ENCODE measurements at places on chromosomes 5 and 9.

DNA sequence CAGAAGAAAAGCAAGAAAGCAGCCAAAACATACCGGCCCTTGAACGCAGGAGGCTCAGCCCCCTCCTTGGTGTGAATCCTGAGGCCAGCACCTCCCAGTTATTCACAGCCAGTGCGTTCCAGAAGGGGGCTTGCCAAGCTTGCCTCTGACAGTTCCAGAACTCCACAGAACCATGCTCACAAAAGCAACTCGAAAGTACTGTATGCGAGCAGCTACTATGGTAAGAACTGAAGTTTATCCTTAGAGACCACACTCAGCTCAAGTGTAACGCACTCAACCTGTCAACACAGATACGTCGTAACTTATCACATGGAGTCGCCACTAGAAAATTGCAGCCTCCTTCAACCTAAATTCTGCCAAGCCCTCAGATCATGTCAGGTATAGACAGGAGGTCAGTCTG is 1.4 kb downstream of the UBAC1 start:
- DNase-seq, result no peak
- H3K4me3 ChIP-seq, result peak overlapping the region; percentile 90
- peak overlapping the region; percentile 72 for H3K27ac ChIP-seq

- H3K4me1 ChIP-seq, result peaks cover 3% of the 10 kb centered on the region
- no peak overlapping the region for H3K4me3 ChIP-seq
- H3K36me3 ChIP-seq, result no peaks in the 10 kb centered on the region
Observed at GRCh38 chr5:169653091-169653490, 16.0 kb downstream of the DOCK2 start.

- no peak for DNase-seq
- peaks cover 41% of the 10 kb centered on the region for H3K4me1 ChIP-seq
- H3K27ac ChIP-seq, result peak overlapping the region; percentile 36
- peaks cover 12% of the 10 kb centered on the region for H3K27me3 ChIP-seq
Observed at GRCh38 chr9:88995200-88995577, 3.9 kb downstream of the S1PR3 start.

DNA sequence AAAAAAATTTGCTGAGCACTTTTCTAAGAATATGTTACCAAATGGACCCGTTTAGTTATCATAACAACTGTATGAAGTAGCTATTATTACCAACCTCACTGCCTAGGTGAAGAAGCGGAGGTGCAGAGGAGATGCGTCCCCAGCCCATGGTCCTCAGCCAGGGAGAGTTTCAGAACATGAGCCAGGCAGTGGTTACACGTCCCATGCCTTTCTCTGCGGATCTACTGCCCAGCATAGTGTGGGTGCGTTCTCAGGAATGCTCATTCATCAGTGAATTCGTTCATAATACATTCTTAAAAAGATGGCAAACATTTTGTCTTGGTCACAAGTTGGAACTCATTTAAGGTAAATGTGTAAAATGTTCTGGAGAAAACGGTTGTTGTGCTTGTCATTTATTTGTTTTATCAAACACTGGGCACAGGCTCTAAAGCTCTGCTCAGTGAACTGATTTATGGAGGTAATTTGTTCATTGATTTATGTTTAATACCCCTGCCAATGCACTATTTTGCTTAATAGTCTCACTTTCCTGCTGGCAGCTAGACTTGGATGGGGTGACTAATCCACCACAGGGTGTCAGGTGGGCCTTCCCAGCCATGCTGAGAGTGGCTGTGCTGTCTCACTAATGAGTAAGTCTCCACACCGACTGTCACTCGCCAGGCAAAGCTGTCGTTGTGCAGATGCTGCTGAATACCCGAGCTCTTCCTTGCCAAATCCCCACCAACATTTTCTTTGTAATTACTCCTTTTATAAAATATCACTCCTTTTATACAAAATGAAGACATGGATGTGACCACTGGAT is 248.8 kb downstream of the TENT4A start:
- H3K4me3 ChIP-seq, result no peak overlapping the region
- H3K27ac ChIP-seq, result no peak overlapping the region
- H3K27me3 ChIP-seq, result no peaks in the 10 kb centered on the region
- no peaks in the 10 kb centered on the region for H3K4me1 ChIP-seq
- no peak for DNase-seq

DNA sequence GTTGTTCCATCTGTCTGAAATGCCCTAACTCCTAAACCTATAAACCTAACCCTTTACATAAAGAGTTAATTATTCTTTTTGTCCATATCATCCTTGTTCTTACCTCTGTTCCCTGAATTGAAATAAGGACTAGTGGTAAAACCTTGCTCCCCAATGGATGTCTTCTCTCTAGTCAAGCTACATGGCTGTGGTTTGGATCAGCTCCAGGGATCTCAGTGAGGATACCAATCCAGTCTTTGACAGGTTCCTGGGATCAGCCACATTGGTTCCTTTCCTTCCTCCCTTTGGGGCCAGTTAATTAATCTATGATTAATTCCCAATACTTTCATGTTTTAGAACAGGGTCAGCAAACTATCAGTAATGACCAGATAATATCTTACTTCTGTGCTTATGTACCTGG is 151.6 kb downstream of the SIL1 start:
- no peaks in the 10 kb centered on the region for H3K27me3 ChIP-seq
- H3K36me3 ChIP-seq, result peaks cover 8% of the 10 kb centered on the region
- no peak overlapping the region for H3K4me3 ChIP-seq
- H3K27ac ChIP-seq, result no peak overlapping the region

GRCh38 chr5:56845277-56845676 is 29.9 kb downstream of the MAP3K1 start:
- H3K4me1 ChIP-seq, result peaks cover 50% of the 10 kb centered on the region
- no peak for DNase-seq
- no peaks in the 10 kb centered on the region for H3K36me3 ChIP-seq
- peak overlapping the region; percentile 87 for H3K27ac ChIP-seq
- no peaks in the 10 kb centered on the region for H3K27me3 ChIP-seq

DNA sequence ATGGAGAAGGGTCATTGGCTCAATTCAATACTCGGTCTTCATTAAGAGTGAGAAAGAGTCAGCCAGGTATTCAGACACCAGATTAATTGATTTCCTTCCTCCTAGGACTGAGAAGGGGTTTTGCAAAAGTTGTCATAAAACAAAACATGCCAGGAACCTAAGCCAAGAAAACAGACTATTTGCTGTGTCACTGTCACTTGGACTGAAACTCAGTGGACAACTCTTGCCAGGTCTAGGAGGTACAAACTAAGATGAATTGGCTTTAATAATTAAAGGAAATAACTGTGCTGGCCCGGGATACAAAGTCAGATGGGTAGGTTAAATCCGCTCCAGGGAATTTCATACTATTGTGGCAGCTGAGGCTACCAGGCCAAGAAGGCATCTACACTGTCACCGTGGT is 71.1 kb upstream of the TBC1D9B start:
- no peak for DNase-seq
- no peaks in the 10 kb centered on the region for H3K4me1 ChIP-seq
- no peak overlapping the region for H3K27ac ChIP-seq
- H3K36me3 ChIP-seq, result peaks cover 41% of the 10 kb centered on the region
- no peak overlapping the region for H3K4me3 ChIP-seq
- no peaks in the 10 kb centered on the region for H3K27me3 ChIP-seq

DNA sequence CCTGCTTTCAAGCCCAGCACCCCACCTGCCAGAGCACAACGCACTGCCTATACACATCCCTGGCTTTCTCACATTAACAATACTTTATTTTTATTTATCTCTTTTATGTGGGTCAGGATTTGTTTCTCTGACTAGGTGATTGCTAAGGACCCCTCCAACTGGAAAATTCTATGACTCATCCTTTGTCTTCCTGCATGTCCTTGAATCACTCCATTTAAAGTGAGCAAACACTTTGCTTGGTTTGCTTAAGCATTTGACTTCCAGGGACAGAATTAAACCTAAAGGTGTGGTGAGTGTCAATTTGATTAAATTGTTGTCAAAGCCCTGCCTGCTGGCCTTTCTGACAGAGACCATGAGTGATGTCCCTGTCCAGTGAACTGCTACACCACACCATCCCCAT is 536.5 kb upstream of the BRINP1 start:
- peaks cover 10% of the 10 kb centered on the region for H3K27me3 ChIP-seq
- H3K27ac ChIP-seq, result no peak overlapping the region
- H3K4me3 ChIP-seq, result no peak overlapping the region
- H3K4me1 ChIP-seq, result no peaks in the 10 kb centered on the region
- H3K36me3 ChIP-seq, result peaks cover 7% of the 10 kb centered on the region
- DNase-seq, result no peak

- no peaks in the 10 kb centered on the region for H3K36me3 ChIP-seq
- DNase-seq, result no peak
- no peak overlapping the region for H3K27ac ChIP-seq
Observed at GRCh38 chr5:2908086-2908485, 156.6 kb upstream of the IRX2 start.

- H3K27ac ChIP-seq, result no peak overlapping the region
- no peak for DNase-seq
- peaks cover 2% of the 10 kb centered on the region for H3K36me3 ChIP-seq
- no peaks in the 10 kb centered on the region for H3K27me3 ChIP-seq
Observed at GRCh38 chr9:128870128-128870940, 11.4 kb downstream of the KYAT1 start.

Measured in mesothelial cell of epicardium (in vitro differentiated cells).